ENCODE measurements at places on chromosomes 5 and 9. TPM values are rescaled to one million over a fixed set of nuclear protein-coding genes. Genes with fewer than 3 reads are reported as not detected.

- no peak for DNase-seq
Measured at GRCh38 chr5:32791536-32792243, 80.6 kb downstream of the NPR3 start.

- no peak for DNase-seq
Measured at GRCh38 chr5:107966201-107966600, 295.5 kb upstream of the EFNA5 start.

CTXN3 gene
- total RNA-seq = not detected

EGFLAM gene
- total RNA-seq = 0.17 TPM

DOCK2 gene
- total RNA-seq = 18.4 TPM
